ENCODE measurements at places on chromosomes 1 and 21. TPM values are rescaled to one million over a fixed set of nuclear protein-coding genes. Genes with fewer than 3 reads are reported as not detected.

GRCh38 chr1:226664413-226665101, 74.5 kb downstream of the ITPKB start:
- DNase-seq = no peak

- DNase-seq = peak; percentile 15
Measured at GRCh38 chr1:220879076-220879508, at the start of gene HLX. TSS of gene HLX (plus strand) at chr1:220879443. CDS start at chr1:220879858, 415 bp downstream.

DNA sequence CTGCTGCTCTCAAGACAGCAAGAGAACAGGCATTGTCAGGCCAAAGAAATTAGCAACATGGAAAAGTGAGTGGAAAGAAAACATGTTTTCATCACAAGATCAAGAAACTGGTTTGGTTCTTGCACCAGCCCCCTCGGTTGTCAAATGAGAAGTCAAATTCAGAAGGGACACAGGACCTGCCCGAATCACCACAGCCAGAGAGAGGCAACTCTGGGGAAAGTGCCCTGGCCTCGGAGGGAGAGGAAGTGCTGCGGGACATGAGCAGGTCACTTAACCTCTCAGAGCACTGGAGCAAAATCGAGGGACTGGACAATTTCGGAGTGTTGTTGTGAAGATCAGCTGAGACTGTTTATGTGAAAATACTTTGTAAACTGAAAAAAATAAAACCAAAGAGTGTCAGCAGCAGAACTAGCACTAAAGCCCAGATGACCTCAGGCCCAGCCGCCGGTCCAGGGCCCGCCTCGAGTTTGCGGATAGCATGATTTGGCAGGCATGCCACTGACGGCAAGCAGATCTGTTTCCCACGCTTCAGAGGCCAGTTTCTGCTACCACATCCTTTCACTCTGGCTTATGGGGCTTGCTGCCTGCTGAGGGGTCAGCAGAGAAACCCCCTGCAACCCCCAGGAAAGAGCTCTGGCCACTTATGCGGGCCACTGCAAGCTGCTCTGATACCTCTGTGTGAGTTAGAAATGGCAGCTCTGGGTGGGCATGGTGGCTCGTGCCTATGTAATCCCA, 32.1 kb downstream of the CD247 start:
- no peak for DNase-seq

DNA sequence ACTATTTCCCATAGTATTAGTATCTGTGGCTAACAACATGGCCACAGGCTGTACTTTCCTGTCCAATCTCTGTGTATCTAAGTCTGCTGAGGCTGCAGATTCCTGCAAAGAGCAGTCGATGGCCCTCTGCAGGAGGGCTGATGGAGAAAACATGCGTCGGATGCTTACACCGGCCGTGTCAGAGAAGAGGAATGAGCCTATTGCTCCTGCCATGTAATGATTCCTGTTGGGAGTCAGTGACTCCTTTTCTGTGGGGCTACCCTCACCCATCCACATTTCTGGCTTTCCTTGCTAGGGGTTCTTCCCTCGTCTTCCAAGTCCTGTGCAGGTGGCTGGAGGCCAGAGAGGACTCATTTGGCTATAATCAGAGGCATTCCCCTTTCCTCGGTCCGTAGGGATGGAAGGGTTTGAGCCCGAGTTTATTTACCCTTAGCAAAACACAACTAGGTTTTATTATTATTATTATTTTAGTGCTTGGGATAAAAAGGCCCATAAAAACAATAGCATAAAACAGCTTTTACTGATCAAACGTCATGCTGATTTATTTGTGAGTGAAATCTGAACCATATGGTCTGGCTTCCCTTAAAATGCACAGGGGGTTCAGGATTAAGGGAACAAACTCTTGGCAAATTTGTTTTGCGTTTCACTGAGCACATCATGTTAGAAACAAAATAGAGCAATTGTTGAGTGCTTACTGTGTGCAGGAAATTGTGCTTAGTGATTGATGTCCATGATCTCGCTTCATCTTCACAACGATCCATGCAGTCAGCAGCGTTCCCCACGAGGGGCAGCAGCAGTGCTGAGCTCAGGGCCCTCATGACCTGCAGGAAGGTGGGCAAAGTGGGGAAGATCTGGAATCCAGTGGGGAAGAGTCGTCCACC, 70.8 kb downstream of the KIF26B start:
- DNase-seq = no peak

LCE2A gene
- total RNA-seq = not detected

All from activated T-helper 2 cell treated with anti-CD3 and anti-CD28 coated beads, Interferon-gamma antibody, Interleukin-2, Interleukin-4, amounts not matched to agents 10 μg/mL and 5 μg/mL and 100 μg/mL, durations not matched to agents 14 hours and 24 hours and 36 hours (primary cell).